ENCODE measurements at places on chromosomes 12 and 14.

- no peak for DNase-seq
Observed at GRCh38 chr12:27756670-27757195, 23.3 kb upstream of the KLHL42 start.

- DNase-seq = no peak
Observed at GRCh38 chr12:89691659-89692058, 17.0 kb downstream of the ATP2B1 start.

DNA sequence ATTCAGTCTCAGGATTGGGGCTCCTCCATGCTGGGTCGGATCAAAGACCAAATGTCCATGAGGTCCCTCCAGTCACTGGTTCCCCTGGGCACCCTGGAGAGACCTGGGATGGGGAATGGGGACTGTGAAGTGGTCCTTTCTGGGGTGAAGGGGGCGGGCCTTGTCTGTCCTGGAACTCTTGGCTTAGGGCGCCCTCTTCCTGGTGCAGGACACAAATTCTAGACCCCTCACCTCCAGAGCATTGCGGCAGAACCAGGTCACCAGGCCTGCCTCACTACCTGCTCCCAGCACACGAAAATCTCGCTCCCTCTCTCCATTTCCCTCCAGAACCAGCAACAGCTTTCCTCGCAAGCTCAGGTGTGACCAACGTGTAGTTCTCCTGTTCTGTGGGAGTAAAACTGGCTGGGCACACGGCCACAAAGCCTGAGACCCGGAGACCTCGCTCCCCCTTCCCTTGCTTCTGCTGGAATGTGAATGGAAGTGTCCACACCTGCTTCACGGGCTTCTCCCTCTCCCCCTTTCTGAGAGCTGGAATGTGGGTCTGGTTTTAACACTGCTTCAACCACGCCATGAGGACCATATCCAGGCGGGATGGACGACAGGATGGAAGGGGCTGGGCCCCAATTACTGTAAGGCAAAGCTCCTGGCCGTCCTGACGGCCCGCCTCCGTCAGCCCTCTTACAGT lies 112.7 kb downstream of the SCARB1 start:
- DNase-seq = no peak

DNA sequence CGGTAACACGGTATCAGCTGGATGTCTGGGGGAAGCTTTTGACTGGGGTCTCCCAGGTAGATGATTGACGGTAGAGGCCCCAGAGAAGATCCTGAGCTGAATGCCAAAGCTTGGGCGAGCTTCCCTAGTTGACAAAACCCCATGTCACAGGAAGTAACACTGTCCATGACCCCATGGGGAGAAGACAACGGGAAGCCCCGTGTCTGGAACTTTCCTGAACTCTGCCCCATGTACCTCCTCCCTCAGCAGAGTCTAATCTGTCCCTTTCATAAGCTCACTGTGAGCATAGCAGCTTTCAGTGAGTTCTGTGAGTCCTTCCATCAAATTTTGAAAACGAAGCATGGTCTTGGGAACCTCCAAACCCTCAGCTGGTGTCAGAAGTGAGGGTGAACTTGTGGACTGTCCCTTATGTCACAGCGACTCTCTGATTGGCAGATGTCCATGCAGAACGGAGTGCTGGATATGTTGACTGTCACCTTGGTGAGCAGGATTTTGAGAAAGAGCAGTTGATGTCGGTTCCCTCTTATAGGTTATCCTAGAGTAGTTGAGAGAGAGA lies 29.7 kb upstream of the BEGAIN start:
- DNase-seq = no peak

- no peak for DNase-seq
Observed at GRCh38 chr12:12922978-12923377, 29.0 kb downstream of the GPRC5D start.

- no peak for DNase-seq
Observed at GRCh38 chr14:104434214-104435076, 145.1 kb upstream of the C14orf180 start.

GRCh38 chr12:27511031-27511722 lies 12.8 kb upstream of the PPFIBP1 start:
- DNase-seq = no peak

GRCh38 chr14:93926873-93927799 lies at the start of gene FAM181A:
Gene FAM181A, plus strand, starts transcription at chr14:93927344. Its CDS starts 942 bp downstream, at chr14:93928286.
- no peak for DNase-seq
